Stimulated activated CD8-positive, alpha-beta memory T cell treated with anti-CD3 and anti-CD28 coated beads, Interleukin-2, amount 100 ng/mL, for 48 hours (primary cell): ENCODE measurements at places on chromosomes 7 and 10.

- no peak for DNase-seq
Observed at GRCh38 chr7:22088827-22089226, 143.1 kb upstream of the CDCA7L start.

GRCh38 chr10:12018438-12019282, 23.9 kb downstream of the UPF2 start:
- DNase-seq = no peak

DNA sequence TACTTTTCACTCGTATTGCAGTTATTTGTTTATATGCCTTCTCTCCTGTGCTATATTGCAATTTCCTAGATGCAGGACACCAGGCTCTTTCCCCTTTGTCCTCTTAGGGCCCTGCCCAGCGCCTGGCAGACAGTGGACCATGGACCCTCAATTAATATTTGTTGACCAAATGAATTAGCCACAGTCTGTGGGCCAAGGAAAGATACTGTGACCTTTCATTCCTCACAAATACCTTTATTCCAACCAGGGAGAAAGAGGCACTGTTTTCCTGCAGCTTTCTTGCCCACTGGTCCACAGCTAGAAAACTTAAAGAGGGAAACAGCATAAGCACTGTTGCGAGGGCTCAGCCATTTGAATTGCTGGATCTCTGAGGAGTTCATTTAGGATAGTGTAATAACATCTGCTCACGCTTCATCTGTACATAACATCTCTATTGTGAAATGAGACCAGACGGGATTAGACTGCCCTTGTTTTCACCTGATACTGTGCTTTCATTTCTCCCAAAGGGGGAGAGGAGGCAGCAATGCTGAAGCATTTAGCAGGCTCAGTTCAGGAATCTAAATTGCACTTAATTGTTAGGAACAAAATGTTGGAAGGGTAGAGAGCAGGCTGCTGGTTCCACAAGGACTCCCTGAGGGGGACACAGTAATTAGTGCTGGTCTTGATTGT, 46.7 kb downstream of the TNS3 start:
- DNase-seq = no peak

- no peak for DNase-seq
Observed at GRCh38 chr7:49513911-49514310, 259.5 kb upstream of the VWC2 start.

- no peak for DNase-seq
Observed at GRCh38 chr10:83274088-83274487, 865.2 kb upstream of the GHITM start.

GRCh38 chr7:126657599-126658358, 595.0 kb downstream of the GRM8 start:
- DNase-seq = no peak

- DNase-seq = no peak
Observed at GRCh38 chr10:119339109-119339508, 131.7 kb downstream of the GRK5 start.

DNA sequence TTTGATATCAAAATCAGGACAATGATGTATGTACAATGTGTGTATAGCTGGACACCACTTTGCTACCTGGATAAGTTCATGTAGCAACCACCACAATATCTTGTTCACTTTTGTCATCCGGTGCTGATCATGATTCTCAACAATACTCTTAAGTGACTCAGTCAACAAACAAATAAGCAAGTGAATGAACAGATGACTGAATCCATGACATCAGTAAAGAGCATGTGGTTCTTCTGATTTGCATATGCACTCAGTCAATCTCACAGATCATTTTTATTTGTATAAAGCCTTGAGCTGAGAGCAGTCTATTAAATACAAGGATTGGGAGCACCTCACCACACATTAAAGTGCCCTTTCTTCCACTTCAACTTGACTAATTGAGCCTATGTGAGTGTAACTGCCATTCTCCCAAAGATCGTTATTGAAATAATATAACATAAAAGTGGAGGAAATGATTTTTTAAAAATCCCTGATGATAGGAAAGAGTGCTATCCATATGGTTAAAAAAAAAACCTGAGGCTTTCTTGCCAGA, 69.5 kb downstream of the NPSR1 start:
- DNase-seq = no peak

GRCh38 chr10:130740915-130741750, 570.4 kb downstream of the TCERG1L start:
- DNase-seq = no peak

GRCh38 chr7:41890631-41891274, 187.9 kb upstream of the INHBA start:
- DNase-seq = no peak

- DNase-seq = no peak
Observed at GRCh38 chr7:21462081-21462480, 34.2 kb downstream of the SP4 start.

GRCh38 chr10:130545122-130545521, 408.9 kb downstream of the GLRX3 start:
- DNase-seq = no peak

DNA sequence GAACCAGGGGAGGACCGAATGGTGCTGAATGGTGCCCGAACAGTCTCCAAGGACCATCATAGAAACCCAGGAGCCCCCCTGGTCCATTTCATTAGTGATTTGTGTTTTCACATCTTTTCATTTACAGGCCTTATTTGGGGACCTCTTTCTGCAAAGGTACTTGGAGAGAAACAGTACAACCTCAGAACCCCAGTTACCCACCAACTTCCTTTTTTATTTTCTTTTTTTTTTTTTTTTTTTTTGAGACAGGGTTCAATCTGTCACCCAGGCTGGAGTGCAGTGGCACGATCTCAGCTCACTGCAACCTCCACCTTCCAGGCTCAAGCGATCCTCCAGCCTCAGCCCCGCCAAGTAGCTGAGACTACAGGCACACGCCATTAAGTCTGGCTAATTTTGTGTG, 13.0 kb upstream of the ELN start:
- DNase-seq = no peak

DNA sequence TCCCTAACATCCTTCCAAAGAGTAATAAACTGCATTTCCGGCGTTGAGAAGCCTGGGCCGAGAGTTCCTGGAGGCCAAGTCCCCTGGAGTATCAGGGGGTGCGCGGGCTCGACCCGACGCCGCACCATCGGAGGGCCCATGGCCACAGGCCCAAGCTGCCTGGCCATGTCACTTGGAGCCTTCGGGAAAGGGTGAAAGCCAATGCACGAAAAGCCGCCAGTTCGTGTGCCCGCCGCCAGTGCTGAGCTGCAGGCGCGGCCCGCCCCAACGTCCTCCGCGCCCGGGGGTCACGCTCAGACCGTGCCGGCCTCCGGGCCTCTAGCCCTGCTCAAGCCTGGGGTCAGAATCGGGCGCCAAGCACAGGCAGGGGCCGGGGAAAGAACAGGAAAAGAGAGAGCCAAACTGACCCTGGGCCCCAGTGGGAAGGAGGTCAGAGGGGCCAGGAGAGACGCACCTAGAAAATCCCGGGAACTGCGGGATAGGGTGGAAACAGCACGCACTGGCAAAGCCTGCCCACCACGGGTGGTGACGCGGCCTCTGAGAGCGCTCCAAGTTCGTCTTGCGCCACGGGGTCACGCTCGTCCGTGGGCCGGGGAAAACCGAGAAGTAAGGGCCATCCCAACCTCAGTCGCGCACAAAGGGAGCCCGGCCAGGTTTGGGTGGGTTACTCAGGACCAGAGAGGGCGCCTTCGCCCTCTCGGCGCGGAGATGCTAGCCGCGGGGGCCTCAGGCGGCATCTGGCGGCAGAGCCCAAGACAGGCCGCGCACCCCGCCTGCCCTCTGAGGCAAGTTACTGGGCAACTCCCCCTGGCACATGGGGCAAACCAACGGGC, 4.2 kb upstream of the EBF3 start:
- no peak for DNase-seq
